SK-MEL-5 (cell line): ENCODE measurements at places on chromosomes 13 and 19. TPM values are rescaled to one million over a fixed set of nuclear protein-coding genes. Genes with fewer than 3 reads are reported as not detected.

DNA sequence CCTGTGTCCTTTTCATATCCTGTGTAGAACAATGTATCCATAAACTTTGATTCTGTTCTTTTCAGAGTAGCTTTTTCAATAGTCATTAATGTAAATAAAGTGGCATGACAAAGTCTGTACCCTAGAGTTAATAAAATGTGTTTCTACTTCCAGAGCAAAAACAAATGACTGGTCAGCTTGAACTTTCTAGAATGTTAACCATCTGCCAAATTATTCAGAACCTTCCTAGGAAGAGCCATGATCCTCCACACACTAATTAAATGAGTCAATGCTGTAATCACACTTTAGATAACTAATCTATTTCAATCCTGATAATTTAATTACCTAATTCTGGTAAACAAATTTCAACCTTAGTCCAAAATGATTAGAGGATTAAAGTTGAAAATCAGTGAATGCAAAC, 73.2 kb downstream of the DIAPH3 start:
- DNase-seq, result no peak

GRCh38 chr13:110465696-110466095, 95.8 kb downstream of the RAB20 start:
- no peak for DNase-seq

DNA sequence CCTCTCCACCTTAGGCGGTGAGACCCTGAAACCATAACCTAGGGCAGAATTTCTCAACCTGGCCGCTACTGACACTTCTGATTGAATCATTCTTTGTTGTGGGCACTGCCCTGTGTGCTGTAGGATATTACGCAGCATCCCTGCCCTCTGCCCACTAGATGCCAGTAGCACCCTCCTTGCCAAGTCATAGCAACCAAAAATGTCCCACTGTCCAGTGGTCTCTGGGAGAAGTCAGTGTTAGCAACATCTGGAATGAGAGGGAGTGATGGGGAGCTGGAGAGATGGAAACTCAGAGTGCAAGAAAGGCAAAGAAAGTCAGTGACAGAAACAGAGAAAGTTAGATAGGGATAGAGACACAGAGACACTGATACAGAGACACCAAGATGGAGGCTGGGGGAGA, 13.6 kb downstream of the KLK4 start:
- peak; percentile 40 for DNase-seq

CEBPA gene
- 2.4 and 2.5 TPM in 2 replicates for total RNA-seq

DNA sequence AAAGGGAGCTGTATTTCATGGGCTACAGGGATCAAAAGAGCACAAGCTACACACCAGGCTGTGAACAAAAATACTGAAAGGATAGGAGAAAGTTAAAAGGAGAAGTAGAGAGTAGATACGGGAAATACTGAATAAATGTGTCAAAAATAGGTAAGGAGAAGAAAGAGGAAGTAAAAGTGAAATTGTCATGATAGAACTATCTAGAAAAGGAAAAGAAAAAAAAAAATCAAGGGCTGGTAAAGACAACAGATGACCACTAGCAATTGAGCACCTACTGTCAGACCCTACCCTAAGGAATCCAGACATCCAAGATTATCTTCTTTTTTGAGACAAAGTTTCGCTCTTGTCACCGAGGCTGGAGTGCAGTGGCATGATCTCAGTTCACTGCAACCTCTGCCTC, 4.8 kb downstream of the RUBCNL start:
- DNase-seq, result no peak

DNA sequence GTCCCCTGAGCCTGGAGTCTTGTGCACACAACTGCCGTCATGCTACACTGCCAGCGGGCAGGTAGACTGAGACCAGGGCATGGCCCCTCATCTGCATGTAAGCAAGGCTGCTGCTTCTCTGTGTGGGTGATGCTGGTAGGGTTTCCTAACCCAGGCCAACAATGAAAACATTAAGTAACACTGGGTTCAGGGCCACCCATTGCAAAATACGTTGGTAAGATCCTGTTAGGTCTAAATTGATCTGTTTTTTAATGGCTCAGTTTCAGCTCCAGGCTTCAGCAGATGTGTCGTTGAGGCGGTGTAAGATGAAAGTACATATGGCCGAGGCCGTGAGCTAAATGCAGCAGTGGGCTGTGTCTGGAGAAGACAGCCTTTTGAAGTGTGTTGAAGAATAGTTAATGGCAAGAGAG, 383.4 kb downstream of the IRS2 start:
- DNase-seq, result no peak

GRCh38 chr19:17512574-17512939, 1.1 kb downstream of the PGLS start:
- DNase-seq, result no peak
